Calu3 (cell line): ENCODE measurements at places on chromosomes 13 and 19.

DNA sequence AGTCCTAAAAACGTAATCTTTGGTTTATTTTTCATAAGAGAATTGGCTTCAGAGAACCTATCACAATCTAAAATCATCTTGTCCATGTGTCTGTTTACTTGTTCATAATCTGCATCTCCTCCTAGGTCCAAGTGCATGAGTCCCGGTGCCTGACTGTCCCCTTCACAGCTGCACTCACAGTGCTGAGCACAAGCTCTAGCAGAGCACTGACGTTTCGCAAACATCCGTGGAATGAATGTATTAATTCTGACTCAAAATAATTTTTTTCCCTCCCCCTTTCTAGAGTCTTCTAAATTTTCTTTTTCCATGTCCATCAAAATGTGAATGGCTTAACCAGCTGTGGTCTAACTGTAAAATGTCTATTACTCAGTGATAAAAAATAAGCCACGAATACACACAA lies 245.5 kb upstream of the TSHZ3 start:
- DNase-seq, result no peak

- no peak for DNase-seq
Measured at GRCh38 chr13:51349016-51349415, 9.5 kb downstream of the SERPINE3 start.

- no peak for DNase-seq
Measured at GRCh38 chr19:1097810-1098176, 2.6 kb upstream of the POLR2E start.

DNA sequence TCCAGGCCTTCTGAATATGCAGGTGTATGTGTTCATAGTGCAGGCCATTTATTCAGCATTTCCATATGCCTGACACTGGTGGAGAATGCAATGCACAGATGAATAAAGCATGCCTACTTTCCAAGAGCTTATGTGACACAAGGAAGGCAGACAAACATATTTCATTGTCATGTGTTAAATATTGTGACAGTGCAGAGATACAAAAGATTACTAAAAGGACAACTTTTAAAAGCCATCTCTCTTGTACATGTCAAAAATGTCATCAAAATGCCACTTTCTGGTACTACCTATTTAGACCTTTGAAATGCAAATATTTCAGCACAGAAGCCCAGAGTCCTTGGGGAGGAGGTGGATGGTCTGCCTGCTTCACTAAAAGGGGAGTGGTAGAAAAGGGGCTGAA lies 254.5 kb downstream of the FGF14 start:
- DNase-seq, result no peak

GRCh38 chr19:1901940-1902404 lies 3.2 kb upstream of the ADAT3 start:
- DNase-seq, result no peak

GRCh38 chr13:63092456-63092855 lies 1676.8 kb upstream of the PCDH20 start:
- no peak for DNase-seq

- no peak for DNase-seq
Measured at GRCh38 chr19:10760273-10760944, 42.5 kb downstream of the DNM2 start.

DNA sequence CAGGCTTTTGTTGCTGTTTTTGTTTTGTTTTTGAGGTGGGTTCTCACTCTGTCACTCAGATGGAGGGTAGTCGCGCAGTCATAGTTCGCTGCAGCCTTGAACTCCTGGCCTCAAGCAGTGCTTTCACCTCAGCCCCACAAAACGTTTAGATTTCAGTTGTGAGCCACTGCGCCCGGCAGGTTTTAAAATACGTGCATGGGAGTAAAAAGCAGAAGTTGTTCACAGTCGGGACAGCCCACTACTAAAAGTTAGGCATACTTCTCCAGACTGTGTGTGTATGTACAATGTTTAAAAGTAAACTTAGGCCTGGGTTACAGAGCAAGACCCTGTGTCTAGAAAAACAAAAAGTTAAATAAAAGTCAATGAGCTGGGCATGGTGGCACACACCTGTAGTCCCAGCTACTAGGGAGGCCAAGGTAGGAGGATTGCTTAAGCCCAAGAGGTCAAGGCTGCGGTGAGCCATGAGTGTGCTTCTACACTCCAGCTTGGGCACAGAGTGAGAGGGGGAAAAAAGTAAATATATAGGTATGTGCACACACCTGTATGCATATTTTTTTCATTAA lies 6.1 kb downstream of the SAFB start:
- DNase-seq, result no peak

GRCh38 chr13:95679722-95680121 lies 2.8 kb downstream of the DNAJC3 start:
- no peak for DNase-seq

GRCh38 chr19:8403098-8403819 lies 9.8 kb upstream of the MARCHF2 start:
- no peak for DNase-seq

DNA sequence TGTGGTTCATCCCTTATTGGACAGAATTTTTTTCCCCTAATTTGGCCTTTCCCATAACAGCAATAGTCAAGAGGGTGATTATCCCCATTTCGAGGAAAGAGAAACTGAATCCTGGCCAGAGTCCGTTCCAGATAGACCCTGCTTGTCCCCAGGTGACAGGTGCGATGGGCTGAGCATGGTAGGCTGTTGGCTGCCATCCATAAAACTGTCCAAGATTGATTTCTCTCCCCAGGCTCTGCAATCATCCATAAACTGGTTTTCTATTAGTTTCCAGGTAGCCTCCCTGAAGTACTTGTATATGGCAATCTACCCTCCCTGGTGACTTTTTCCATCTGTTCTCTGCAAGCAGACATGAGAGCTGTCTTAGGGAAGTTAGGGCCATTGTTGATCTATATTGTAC lies 25.4 kb downstream of the SERP2 start:
- no peak for DNase-seq

GRCh38 chr19:47124937-47125668 lies 5.5 kb upstream of the SAE1 start:
- peak; percentile 45 for DNase-seq

DNA sequence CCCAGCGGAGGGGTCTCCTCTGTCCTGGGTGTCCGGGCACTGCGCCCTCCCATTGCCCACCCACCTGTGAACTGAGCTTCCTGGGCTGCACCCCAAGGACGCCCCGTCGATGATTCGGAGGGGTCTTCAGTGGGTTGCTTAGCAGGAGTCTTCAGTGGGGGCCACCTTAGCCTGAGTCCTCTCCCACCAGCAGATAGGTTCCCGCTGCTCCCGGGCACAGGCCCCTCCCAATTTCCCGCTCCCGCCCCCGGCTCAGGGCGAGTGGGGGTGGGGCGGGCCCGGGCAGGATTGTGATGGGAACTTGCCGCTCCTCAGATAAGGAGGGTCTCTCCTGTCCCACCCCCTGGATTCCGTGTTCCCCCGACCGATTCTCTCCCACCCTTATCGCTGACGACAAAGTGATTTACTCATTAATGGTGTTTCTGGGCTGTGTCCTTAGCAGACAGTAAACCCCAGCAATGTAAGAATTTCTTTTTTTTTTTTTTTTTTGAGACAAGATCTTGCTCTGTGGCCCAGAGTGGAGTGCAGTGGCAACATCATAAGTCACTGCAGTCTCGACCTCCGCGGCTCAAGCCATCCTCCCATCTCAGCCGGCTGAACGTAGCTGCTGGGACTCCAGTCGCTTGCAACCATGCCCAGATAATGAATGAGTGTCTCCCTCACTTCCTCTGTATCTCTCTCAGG lies 655 bp upstream of the S1PR5 start:
- DNase-seq, result peak; percentile 5

DNA sequence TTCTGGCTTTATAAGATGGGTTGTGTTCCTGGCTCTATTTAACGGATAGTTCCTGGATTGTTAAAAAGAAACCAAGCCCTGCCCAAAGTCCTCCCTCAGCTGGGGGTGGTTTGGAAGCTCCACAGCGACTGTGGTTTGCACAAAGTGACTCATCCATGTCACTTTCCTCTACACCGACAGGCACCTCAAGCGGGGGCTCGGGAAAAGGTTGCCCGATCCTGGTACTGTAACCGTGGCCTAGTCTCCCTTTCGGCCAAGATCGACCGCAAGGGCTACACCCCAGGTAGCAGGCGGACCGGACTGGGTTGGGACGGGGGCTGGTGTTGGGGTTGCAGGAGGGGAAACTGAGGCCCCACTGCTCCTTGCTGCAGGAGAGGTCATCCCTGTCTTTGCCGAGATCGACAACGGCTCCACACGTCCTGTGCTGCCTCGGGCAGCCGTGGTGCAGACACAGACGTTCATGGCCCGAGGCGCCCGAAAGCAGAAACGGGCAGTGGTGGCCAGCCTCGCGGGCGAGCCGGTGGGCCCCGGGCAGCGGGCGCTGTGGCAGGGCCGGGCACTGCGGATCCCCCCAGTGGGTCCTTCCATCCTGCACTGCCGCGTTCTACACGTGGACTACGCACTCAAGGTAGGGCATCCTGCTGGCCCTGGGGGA lies 1.6 kb downstream of the ARRDC2 start:
- peak; percentile 42 for DNase-seq

DNA sequence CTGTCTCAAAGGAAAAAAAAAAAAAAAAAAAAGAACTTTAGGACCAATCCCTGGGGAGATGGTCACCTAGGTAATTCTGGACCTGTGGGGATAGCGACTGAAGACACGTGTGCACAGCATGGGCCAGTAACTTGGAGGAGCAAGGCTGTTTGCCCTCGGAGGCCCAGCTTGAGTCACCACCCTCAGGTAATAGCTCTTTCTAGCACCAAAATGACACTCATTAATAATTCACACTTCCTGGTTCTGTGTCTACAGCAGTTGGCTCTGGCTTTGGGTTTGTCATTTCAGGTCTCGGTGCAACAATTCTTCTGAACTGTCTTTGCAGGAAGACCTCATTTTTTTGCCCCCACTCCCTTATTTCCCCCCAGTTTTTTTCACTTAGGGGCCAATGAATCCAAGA lies 3.9 kb upstream of the ATP11A start:
- DNase-seq, result peak; percentile 42

- DNase-seq, result no peak
Measured at GRCh38 chr19:5580161-5580571, 12.4 kb upstream of the TINCR start.

DNA sequence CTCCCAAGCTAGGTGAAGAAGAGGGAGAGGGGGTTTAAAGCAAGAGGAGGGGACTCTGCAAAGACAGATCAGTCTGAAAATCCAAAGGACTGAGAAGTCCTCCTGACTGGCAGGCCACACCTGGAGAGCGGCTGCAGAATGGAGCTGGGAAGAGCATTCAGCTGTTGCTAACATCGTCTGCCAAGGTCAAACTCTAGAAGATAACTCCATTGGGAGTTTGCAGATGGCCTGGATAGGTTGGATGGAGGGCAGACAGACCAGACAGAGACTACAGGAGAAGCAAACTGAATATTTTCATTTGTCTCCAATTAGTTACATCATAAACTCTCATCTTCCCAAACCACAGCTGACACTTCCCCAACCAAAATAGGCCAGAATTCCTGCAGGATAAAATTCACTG lies 19.9 kb upstream of the SHISA2 start:
- no peak for DNase-seq

DNA sequence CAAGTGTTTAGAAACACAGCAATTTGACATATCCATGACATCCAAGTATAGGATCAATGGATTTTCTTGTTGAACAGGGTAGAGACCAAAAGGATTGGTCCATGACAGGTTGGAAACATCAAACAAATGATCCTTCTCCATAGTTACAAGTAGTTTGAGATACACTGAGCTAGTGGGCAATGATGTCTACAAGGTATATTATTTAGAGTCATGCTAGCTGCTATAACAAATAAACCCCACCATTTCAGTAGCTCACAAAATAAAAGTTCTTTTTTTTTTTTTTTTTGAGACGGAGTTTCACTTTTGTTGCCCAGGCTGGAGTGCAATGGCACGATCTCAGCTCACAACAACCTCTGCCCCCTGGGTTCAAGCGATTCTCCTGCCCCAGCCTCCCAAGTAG lies 4.9 kb upstream of the HAUS5 start:
- no peak for DNase-seq

- no peak for DNase-seq
Measured at GRCh38 chr13:25291691-25292090, 4.4 kb upstream of the MTMR6 start.

- no peak for DNase-seq
Measured at GRCh38 chr19:19280561-19280960, 7.5 kb upstream of the TM6SF2 start.

DNA sequence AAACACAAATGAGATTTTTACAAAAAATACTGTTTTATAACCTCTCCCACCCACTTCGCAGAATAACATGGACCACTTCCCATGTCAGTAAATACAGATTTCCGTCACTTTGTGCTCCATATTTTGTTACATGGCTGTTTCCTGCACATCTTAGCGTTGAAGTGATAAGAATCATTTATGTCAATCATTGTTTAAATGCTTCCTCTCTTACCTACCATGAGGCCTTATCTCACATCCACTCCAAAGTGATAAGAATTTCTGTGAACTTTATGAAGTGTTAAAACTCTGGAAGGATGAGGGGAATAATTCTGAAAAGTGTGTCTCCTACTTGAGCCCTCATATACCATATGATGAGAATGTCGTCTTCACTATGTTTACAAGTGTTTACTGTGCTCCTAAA lies 36.6 kb upstream of the IL17D start:
- DNase-seq, result no peak

DNA sequence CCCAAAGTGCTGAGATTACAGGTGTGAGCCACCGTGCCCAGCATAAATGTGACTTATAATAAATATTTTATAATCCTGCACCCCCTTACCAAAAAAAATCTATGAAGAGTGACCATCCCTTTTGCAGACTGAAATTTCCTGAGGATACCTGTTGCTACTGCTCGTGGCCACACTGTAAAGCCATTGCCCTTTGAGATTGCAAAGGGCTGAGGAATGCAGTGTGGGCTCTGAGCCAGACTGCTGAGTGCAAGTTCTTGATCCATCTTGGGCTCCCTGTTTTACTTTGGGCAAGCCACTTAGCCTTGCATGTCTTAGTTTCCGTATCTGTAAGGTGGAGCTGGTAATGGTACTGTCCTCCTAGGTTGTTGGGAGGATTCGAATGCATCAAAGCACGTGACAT lies 23.4 kb downstream of the SIPA1L3 start:
- DNase-seq, result peak; percentile 45

DNA sequence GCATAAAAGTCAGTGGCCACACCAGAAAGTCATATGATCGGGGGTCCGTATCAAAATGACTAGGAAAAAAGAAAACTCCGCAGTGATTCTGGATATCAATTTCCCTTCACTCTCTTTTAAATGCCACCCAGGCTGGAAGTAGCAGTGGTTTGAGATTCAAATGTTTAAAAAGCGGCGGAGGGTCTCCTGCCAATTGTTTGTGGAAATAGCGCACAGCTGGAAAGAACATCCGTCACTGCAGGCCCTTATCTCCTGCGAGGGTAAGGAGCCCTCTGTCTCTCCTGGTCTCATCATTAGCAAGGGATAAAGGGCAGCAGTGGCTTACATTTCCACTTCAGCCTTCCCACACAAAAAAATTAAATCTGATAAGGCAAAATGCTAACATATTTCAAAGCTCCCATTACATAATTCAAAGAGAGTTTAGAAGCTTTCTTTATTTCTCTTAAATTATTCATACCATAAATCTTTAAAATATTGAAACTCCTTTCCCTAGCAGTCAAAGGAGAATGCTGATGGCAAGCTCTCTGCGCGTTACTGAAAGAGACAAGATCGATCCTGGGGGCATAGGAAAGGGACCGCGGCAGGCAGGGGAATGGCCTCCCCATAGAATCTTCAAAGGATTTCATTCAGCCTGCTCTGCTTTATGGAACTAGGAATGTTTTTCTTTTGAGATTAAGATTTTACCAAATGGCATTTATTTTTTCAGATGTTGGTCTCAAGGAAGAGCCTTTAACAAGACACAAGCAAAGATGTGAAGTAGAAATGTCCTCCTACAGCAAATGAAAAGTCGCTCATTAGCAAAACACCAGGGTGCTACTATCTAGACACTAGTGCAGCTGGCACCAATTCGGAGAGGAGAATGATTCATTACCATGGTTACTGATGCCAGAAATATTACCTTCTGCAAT lies 35.0 kb downstream of the AMER2 start:
- DNase-seq, result no peak
